ENCODE measurements at places on chromosomes 2 and 18.

DNA sequence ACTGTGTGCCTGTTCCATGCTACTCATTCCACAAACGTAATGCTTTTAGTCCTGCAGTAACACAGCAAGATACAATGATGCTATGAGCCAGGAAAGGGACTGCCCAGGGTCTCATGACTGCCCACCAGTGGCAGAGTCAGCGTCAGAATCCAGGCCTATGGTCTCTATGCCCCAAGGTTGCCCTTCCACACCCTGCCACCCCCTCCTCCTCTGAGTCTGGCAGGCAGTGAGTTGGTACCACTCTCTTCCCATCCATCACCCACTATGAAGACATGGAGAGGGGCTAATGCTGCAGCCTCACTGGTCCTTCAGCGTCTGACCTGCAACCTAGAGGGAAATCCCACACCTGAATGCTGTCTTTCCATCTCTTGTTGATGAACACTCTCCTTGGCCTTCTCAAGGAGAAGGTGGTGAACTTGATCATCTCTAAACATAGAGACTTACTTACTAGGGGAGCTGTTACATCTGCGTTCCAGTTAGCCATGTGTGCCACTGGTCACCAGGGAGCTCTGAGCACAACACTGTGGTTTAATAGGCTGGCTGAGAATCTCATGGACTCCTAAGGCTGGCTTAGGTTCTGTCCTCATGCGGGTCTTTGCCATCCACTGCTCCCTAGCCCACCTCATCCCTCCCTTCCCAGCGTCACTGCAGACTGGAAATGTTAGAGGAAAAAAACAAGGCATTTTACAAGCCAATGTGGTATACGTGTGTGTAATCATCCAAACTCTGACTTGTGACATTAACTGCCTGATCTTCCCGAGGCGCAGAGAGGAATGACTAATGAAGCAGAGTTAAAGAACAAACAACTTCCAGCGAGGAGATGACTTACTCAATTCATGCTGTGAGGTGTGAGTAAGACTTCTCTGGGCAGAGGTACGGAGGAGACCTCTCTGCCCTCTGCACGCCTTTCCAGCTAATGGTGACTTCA, 28.8 kb downstream of the STEAP3 start:
- no peaks in the 10 kb centered on the region for H3K36me3 ChIP-seq
- no peaks in the 10 kb centered on the region for H3K4me1 ChIP-seq

DNA sequence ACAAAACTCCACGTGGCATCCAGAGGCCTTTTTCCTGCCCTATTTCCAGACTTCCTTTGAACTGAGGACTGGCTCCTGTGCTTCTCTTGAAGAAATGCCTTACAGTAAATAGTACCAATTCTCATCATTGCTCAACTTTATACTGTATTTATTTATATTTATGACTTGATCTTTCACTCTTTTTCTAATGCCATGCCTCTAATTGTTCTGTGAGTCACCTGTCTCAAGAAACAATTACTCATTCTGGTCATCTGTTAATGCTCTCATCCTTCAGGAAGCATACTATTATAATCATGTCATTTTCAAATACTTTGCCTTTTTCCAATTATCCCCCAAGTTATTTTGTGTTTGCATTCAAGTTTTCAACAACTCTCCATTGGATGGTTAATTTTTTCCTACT, 85.9 kb downstream of the DCDC2C start:
- H3K36me3 ChIP-seq, result no peaks in the 10 kb centered on the region
- no peaks in the 10 kb centered on the region for H3K4me1 ChIP-seq
- H3K27ac ChIP-seq, result no peak overlapping the region
- no peaks in the 10 kb centered on the region for H3K27me3 ChIP-seq
- H3K4me3 ChIP-seq, result no peak overlapping the region

GRCh38 chr18:78758496-78758895, 221.1 kb upstream of the SALL3 start:
- H3K36me3 ChIP-seq, result no peaks in the 10 kb centered on the region
- H3K27ac ChIP-seq, result no peak overlapping the region
- no peak overlapping the region for H3K4me3 ChIP-seq
- no peaks in the 10 kb centered on the region for H3K4me1 ChIP-seq
- no peak for DNase-seq

- H3K27ac ChIP-seq, result no peak overlapping the region
- DNase-seq, result no peak
- no peaks in the 10 kb centered on the region for H3K36me3 ChIP-seq
- H3K4me3 ChIP-seq, result no peak overlapping the region
- no peaks in the 10 kb centered on the region for H3K4me1 ChIP-seq
- peaks cover 11% of the 10 kb centered on the region for H3K27me3 ChIP-seq
Measured at GRCh38 chr18:21903709-21904108, 163.1 kb downstream of the MIB1 start.

- no peak overlapping the region for H3K4me3 ChIP-seq
- H3K27ac ChIP-seq, result no peak overlapping the region
- DNase-seq, result no peak
- H3K4me1 ChIP-seq, result no peaks in the 10 kb centered on the region
Measured at GRCh38 chr2:67702937-67703336, 305.8 kb downstream of the ETAA1 start.

DNA sequence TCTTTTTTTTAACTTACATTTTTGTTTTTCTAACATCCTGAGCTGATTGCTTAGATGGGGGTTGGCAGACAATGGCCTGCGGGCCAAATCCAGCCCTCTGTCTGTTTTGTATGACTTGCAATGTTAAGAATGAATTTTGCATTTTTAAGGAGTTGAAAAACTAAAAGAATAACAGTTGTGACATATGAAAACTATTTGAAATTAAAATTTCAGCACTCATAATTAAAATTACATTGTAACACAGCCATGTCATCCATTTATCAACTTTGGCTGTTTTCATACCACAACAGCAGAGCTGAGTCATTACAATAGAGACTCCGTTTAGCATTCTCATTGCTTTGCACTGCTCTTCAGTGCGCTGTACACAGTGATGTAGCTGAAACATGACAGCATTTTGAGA, 94.1 kb upstream of the MC4R start:
- H3K36me3 ChIP-seq, result no peaks in the 10 kb centered on the region
- no peak overlapping the region for H3K27ac ChIP-seq
- no peaks in the 10 kb centered on the region for H3K4me1 ChIP-seq
- no peaks in the 10 kb centered on the region for H3K27me3 ChIP-seq
- no peak for DNase-seq
- no peak overlapping the region for H3K4me3 ChIP-seq

DNA sequence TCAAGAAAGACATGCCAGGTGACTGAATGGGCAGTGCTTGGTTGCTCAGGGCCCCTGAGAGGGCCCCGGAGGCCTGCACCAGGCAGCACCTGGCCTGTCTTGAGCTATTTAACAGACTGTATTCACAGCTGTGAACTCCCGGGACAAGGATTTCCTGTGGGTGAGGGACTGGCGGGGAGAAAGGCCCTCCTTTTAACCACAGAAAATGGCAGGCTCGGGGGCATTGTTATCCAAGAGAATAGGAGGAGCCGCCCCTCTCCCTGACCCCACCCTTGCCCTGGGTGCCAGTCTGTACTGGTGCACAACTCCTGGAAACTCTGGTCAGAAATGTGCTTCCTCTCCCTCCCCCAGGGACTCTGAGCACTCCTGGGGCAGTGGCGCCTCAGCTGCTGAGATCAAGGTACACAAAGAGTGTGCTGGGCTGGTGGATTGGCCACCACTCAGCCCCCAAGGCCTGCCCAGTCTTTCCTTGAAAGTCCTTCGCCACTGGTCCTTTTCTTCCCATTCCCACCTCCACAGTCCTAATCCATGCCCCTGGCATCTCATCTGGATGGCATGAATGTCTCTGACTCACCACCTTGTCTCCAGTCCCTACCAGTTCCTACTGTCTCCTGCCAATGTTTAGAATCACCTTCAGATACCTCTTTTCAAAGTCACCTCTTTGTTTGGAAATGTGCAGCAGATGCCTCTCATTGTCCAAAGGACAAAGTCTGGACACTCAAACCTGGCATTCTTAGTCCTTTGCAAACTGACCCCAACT, 19.6 kb upstream of the EPAS1 start:
- H3K4me1 ChIP-seq, result peaks cover 5% of the 10 kb centered on the region
- H3K36me3 ChIP-seq, result no peaks in the 10 kb centered on the region
- H3K27me3 ChIP-seq, result peaks cover 16% of the 10 kb centered on the region

DNA sequence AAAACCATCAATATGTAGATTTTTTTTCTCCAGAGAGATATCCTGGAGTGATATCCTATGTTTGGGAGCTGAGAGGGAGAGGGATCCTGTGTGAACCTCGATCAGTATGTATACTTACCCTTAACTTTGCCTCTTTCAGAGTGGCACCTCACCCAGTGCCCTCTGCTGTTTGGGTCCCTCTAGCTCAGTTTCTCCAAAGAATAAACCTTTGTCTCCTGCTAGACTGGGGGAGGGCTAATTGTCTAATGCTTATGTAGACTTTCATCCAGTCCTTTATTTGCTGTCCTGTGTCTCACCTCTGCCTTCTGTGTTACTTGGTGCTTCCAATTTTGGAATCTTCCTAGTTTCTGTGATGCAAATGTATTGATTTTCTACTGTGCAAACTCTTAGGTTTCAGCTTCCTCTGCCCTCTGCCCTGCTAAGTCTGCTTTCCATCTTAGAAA, 48.4 kb downstream of the MTX2 start:
- H3K36me3 ChIP-seq, result no peaks in the 10 kb centered on the region
- H3K27me3 ChIP-seq, result no peaks in the 10 kb centered on the region
- no peaks in the 10 kb centered on the region for H3K4me1 ChIP-seq
- DNase-seq, result no peak

DNA sequence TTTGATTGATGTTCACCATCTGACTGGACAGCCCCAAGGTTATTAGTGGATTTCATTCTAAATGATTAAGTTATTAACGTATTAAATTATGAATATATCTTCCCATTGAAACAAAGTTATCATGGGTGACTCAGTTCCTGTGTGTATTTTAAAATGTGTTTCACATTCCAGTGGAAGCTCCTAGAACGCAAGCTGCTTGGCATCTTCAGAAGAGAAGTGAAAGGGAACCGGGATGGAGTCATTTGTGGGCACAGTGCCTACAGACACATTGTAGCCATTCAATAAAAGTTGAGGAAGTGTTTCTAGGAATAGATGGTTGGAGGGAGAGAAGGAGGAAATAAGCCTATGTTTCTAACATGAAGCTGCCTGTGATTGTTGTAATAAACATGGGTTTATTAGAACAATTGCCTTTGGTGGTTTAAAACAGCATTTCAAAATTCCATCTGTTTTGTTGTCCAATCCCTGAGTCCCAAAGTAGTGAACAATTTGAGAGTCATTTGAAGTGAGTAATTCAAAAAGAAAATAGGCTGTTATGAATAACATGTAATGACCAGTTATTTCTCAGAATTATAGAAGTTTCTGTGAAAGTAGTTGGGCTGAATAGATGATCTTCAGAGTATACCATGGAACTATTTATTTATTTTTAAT, 143.5 kb downstream of the PKP4 start:
- H3K4me1 ChIP-seq, result no peaks in the 10 kb centered on the region
- H3K27ac ChIP-seq, result no peak overlapping the region
- no peak for DNase-seq
- no peaks in the 10 kb centered on the region for H3K36me3 ChIP-seq
- H3K4me3 ChIP-seq, result no peak overlapping the region

- no peak for DNase-seq
- no peaks in the 10 kb centered on the region for H3K4me1 ChIP-seq
- H3K4me3 ChIP-seq, result no peak overlapping the region
- H3K27me3 ChIP-seq, result no peaks in the 10 kb centered on the region
- H3K27ac ChIP-seq, result no peak overlapping the region
- H3K36me3 ChIP-seq, result no peaks in the 10 kb centered on the region
Measured at GRCh38 chr2:178268435-178268834, 74.1 kb downstream of the OSBPL6 start.

GRCh38 chr2:24276349-24276899, 83.9 kb downstream of the ITSN2 start:
- H3K4me1 ChIP-seq, result no peaks in the 10 kb centered on the region
- H3K27me3 ChIP-seq, result no peaks in the 10 kb centered on the region
- H3K4me3 ChIP-seq, result no peak overlapping the region
- H3K36me3 ChIP-seq, result peaks cover 8% of the 10 kb centered on the region
- no peak overlapping the region for H3K27ac ChIP-seq

- H3K27ac ChIP-seq, result no peak overlapping the region
- no peaks in the 10 kb centered on the region for H3K4me1 ChIP-seq
- H3K4me3 ChIP-seq, result no peak overlapping the region
Measured at GRCh38 chr2:151338115-151338514, 19.3 kb upstream of the TNFAIP6 start.
